ENCODE measurements at places on chromosomes 7 and 10. TPM values are rescaled to one million over a fixed set of nuclear protein-coding genes. Genes with fewer than 3 reads are reported as not detected.

Gene ZNF467
- 3.5 TPM for total RNA-seq

DNA sequence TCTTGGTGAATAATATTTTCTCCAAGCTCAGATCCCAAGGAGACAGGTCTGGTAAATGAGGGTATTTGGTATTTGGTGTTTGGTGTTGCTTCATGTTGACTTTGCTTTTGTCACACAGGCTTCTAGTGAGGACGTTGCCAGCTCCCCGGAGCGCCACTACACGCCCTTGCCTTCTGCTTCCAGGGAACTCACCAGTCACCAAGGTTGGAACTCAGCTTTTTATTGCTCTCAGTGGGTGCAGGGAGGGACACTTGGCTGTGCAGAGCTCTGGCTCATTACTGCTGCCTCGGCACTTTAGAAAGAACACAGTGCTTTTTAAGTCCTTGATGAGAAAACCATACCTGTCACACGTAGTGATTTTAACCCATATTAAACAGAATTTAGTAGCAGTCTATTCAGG, 892.9 kb downstream of the LRMDA start:
- DNase-seq, result no peak

DNA sequence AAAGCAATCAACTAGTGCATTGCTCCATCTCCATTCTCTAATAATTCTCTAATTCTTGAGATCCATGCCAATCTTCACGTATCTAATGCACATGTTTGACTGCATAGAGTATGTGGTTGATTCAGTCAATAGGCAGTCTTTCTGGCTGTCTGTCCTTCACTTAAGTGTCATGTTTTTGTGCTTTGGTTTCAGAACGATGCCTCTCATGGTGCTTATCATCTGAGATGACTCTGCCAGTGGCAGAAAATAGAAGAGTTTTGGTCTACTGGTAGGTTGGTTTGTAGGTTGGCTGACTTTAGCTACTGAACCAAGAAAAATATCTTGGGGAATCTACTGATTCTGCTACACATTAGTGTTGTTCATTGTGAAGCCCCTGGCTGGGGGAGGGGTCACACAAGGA, 364.2 kb downstream of the SFMBT2 start:
- no peak for DNase-seq

- no peak for DNase-seq
Measured at GRCh38 chr10:118595598-118596425, at the start of gene PRLHR. Gene PRLHR (minus strand): TSS chr10:118595648. CDS start chr10:118595244, 404 bp downstream.

GRCh38 chr7:141668853-141669252, 33.1 kb downstream of the DENND11 start:
- DNase-seq, result no peak

- no peak for DNase-seq
Measured at GRCh38 chr10:100645091-100645490, 100.3 kb upstream of the PAX2 start.
